Mesenchymal stem cell (in vitro differentiated cells and primary cell): ENCODE measurements at places on chromosomes 6 and 20.

DNA sequence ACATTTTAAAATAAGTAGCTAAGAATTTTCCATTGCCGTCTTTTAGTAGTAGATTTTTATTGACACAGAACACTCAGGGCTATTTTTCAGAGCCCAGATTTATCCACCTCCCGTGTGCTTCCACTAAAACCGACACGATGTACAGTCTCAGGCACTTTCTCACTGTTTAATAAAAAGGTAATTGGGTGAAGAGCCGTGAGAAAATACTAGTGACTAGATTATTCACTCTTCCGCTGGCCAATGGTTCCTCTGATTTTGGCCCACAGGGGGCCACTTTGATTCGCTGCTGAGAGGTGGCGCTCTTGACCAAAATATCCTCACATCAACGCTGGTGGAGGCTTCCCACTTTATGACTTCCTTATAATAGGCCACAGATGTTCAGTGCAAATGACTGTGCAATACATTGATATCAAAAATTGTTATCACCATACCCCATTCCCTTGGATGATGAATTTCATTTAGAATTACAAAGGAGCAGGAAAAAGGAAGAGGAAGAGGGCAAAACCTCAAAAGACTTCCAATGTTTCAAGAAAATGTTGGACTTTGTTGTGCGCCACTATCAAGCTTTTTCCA lies 12.3 kb upstream of the HDDC2 start:
- DNase-seq = peak; percentile 70
- no peaks in the 10 kb centered on the region for H3K27me3 ChIP-seq
- H3K4me1 ChIP-seq = no peaks in the 10 kb centered on the region
- no peak overlapping the region for H3K4me3 ChIP-seq
- no peaks in the 10 kb centered on the region for H3K36me3 ChIP-seq

DNA sequence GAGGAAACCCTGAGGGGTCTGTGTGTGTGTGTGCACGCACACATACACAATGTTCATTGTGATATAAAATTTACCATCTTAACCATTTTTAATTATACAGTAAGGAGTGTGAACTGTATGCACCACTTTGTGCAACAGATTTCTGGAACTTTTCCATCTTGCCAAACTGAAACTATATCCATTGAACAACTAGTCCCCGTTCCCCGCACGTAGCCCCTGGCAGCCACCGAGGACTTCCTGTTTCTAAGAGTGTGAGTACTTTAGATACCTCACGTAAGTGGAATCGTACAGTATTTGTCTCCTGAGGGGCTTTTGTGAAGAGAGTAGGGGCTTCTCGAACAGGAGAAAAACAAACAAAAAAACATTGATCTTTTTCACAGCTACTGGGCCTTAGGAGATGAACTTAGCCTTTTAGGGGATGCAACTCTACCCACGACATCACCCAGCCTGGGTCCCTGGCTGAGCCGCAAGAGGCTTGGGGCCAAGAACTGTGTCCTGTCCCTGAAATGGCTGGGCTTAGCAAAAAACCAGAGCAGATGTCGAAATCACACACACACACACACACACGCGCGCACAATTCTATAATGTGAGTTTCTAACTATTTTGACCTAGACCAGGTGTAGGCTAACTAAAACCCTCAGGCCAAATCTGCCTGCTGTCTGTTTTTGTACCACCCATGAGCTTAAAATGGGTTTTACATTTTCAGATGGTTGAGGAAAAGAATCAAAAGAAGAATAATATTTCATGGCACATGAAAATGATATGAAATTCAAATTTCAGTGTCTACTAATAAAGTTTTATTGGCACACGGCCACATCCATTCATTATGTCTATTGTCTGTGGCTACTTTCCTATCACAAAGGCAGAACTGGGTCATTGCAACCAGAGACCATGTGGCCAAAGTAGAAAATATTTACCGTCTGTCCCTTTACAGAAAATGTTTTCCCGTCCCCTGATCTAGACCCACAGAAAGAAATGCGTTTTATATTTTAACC lies 144.2 kb downstream of the EYA2 start:
- H3K27ac ChIP-seq = no peak overlapping the region
- H3K27me3 ChIP-seq = peaks cover 22% of the 10 kb centered on the region
- no peaks in the 10 kb centered on the region for H3K36me3 ChIP-seq
- no peak overlapping the region for H3K4me3 ChIP-seq
- no peaks in the 10 kb centered on the region for H3K4me1 ChIP-seq

GRCh38 chr6:97205966-97206365 lies 77.0 kb downstream of the MMS22L start:
- no peak overlapping the region for H3K4me3 ChIP-seq
- H3K27me3 ChIP-seq = no peaks in the 10 kb centered on the region
- no peaks in the 10 kb centered on the region for H3K36me3 ChIP-seq
- no peaks in the 10 kb centered on the region for H3K4me1 ChIP-seq
- DNase-seq = no peak

- H3K36me3 ChIP-seq = no peaks in the 10 kb centered on the region
- H3K27me3 ChIP-seq = no peaks in the 10 kb centered on the region
- no peaks in the 10 kb centered on the region for H3K4me1 ChIP-seq
- no peak overlapping the region for H3K27ac ChIP-seq
Measured at GRCh38 chr6:137956098-137956488, 89.0 kb downstream of the TNFAIP3 start.

DNA sequence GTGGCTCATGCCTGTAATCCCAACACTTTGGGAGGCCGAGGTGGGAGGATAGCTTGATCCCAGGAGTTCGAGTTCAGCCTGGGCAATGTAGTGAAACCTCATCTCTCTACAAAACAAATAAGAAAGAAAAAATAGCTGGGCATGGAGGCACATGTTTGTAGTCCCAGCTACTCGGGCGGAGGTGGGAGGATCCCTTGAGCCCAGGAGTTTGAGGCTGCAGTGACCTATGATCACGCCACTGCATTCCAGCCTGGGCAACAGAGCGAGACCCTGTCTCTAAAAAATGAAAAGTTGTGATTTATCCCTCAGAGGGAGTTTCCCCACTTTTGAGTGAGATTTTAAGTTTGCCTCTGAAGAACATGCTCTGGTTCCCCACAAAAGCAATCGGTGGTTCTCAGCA lies 17.4 kb upstream of the BMP7 start:
- peaks cover 3% of the 10 kb centered on the region for H3K4me1 ChIP-seq
- H3K27me3 ChIP-seq = peaks cover 89% of the 10 kb centered on the region
- DNase-seq = no peak
- no peaks in the 10 kb centered on the region for H3K36me3 ChIP-seq
- H3K27ac ChIP-seq = no peak overlapping the region

DNA sequence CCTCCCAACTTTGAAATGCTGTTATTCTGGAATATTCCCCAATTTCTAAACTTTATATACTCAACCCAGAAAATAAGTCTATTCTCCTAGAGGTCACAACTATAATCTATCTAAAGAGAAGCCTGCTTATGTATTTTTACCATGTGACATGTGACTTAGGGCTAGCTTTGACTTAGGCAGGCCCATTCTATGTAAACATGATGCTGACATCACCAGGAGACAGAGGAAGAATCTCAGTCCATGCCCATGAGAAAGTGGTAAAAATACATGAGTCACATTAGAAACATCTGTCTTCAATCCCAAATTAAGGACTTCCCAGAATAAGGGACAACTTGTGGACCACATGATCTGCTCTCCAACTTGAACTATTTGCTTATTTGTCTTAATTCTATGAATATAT lies 113.6 kb upstream of the ID4 start:
- H3K36me3 ChIP-seq = no peaks in the 10 kb centered on the region
- peak; percentile 76 for DNase-seq
- H3K27ac ChIP-seq = no peak overlapping the region
- no peak overlapping the region for H3K4me3 ChIP-seq
- no peaks in the 10 kb centered on the region for H3K4me1 ChIP-seq
- H3K27me3 ChIP-seq = no peaks in the 10 kb centered on the region

DNA sequence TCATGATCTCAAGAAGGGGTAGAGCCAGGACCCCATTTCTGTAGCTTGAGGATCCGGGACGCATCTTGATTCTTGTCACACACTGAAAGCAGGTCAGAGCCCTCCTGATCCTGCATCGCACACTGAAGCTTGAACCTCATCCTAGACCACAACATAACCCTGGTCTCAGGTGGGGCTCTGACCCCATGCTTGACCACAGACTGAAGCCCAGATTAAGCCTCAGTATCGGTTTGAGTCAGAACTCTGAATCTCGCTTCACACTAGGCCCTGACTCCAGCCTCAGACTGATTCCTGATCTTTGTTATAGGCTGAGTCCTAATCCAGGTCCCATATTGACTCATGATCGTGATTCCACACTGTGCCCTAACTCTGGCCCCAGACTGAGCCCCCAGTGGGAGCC lies 8.5 kb upstream of the RSPO4 start:
- no peaks in the 10 kb centered on the region for H3K36me3 ChIP-seq
- peaks cover 11% of the 10 kb centered on the region for H3K27me3 ChIP-seq
- H3K27ac ChIP-seq = no peak overlapping the region
- no peak overlapping the region for H3K4me3 ChIP-seq
- no peak for DNase-seq
- no peaks in the 10 kb centered on the region for H3K4me1 ChIP-seq

DNA sequence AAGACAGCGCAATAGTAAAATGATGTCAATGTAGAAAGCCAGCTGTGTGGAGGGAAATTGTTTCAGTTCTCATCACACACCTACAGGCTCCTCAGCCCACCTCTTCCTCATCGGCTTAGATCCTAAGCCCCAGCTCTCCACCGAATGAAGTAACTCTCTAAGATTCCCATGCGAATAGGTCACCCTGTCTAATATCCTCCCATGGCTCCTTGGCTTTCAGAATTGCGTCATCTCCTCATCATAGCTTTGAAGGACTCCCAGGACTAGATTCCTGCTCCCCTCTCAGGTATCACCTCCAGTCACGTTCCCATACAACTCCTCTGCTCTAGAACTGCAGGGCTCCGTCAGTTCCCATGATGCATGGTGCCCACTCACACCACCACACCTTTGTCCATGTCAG lies 16.2 kb upstream of the SLC22A16 start:
- peaks cover 13% of the 10 kb centered on the region for H3K27me3 ChIP-seq
- no peak overlapping the region for H3K4me3 ChIP-seq
- no peaks in the 10 kb centered on the region for H3K4me1 ChIP-seq
- no peak for DNase-seq
- H3K36me3 ChIP-seq = no peaks in the 10 kb centered on the region

DNA sequence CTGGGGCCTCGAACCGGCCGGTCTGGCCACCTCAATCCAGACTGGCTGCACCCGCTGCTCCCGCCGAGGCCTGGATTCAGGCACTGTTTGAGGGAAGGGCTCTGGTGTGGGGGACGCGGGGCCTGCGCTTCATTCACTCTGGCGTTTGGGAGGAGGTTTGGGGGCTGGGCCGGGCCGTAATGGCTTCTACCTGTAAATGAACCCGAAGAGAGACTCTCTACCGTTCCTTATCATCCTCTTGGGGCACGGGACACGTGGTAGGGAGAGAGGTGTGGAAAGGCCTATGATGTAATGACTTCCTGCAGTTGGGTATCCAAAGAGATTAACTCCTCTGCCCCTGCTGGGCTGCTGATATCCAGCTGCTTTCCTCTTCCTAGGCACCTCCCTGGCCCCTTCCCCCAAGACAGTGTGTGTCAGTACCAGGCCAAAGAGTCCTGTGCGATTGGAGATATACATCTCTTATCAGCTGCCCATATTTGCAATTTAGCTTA lies 1.8 kb downstream of the FOXO3 start:
- H3K27ac ChIP-seq = peak overlapping the region; percentile 73
- H3K4me3 ChIP-seq = peak overlapping the region; percentile 98
- H3K4me1 ChIP-seq = peaks cover 7% of the 10 kb centered on the region
- H3K36me3 ChIP-seq = peaks cover 6% of the 10 kb centered on the region
- no peaks in the 10 kb centered on the region for H3K27me3 ChIP-seq

DNA sequence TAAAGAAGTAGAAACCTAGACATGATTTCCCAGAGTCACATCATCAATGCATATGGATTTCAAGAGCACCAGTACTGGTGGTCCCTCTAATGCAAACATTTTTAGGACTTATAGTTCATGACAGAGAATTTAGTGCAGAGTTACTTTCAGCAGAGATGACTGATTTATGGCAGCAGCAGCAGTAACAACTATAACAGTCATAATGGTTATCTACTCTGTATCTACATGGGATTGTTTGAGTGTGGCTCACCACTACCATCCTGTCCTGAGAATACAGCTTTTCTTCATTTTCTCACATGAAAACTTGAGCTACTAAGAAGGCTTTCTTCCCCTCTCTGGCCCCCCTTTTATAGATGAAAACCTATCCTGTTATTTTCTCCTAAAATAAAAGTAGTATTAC lies 128.5 kb upstream of the ENPP5 start:
- no peaks in the 10 kb centered on the region for H3K4me1 ChIP-seq
- no peak for DNase-seq
- no peak overlapping the region for H3K4me3 ChIP-seq
- H3K27ac ChIP-seq = no peak overlapping the region
- H3K36me3 ChIP-seq = no peaks in the 10 kb centered on the region

DNA sequence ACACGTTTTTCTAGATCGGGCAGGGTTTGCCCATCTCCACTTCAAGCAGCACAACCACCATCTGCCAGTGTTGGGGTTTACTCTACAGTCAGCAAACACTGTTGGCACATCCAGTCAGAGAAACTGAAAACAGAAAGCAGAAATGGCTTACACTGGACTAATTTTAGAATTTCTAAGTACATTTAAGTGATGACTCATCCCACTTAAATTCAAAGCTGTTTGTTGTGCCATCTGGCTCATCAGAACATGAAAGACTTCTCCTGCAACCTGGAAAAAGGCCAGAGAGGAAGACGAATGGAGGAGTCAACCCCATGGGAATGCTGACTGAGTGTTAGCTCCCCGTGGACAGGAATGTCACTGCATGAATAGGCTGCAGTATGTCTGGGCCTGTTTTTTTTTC lies 21.8 kb downstream of the FAM209B start:
- peak overlapping the region; percentile 59 for H3K27ac ChIP-seq
- peaks cover 1% of the 10 kb centered on the region for H3K4me1 ChIP-seq
- no peaks in the 10 kb centered on the region for H3K36me3 ChIP-seq
- DNase-seq = peak; percentile 97
